ENCODE measurements at places on chromosomes 2 and 18.

GRCh38 chr18:44786688-44787087, 106.0 kb downstream of the SETBP1 start:
- DNase-seq, result no peak

GRCh38 chr2:38194751-38195150, 118.8 kb upstream of the CYP1B1 start:
- no peak for DNase-seq

DNA sequence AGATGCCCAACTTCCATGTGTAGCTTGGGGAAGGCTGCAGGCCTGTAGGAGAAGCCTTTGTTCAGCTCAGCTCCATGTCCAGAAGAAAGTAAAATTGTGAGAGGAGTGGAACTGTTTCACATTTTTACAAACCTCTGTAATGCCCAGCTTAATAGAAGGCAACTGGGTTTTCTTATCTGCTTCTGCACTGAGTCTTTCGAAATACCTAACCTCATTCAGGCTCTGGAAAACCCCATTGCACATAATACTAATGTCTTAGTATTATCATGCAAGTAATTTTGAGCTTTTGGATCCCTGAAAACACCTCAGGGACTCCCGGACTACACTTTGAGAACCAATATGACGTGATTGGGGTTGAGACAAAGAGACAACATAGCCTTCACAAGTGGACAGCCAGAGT, 5.8 kb downstream of the SMIM21 start:
- peak; percentile 23 for DNase-seq

- no peak for DNase-seq
Observed at GRCh38 chr2:20468549-20469500, 22.0 kb downstream of the RHOB start.

GRCh38 chr18:78160961-78161656, 818.5 kb upstream of the SALL3 start:
- no peak for DNase-seq

- DNase-seq, result no peak
Observed at GRCh38 chr2:142031656-142032055, 99.2 kb downstream of the LRP1B start.

GRCh38 chr2:124289615-124290014, 264.5 kb downstream of the CNTNAP5 start:
- DNase-seq, result no peak

DNA sequence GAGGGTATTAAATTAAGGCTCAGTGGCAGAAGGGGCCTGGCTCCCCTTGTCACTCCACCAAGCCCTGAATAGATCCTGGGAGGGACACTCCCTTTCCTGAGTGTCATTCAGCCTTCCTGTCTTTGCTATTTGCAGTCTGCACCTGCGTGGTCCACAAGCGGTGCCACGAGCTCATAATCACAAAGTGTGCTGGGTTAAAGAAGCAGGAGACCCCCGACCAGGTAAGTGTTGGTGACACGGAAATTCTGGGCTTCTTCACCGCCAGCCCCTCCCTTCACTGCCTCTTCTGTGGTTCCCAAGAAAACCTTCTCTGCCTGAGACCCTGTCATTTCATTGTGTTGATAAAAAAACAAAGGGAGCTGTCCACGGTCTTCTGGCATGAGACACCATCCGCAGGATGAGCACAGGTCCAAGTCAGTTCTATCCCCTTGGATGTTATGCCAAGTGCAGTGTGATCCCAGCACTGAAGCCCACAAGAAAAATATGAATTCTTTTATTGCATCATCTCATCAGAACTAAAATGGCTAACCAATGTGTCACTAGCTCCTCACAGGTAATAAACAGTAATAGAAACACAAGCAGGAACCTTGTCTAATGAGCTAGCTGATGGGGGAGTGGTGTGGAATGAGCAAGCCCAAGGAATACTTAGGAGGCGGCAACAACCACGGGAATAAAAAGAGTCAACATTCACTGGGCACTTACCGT, 316.9 kb upstream of the EPAS1 start:
- no peak for DNase-seq

GRCh38 chr2:219508971-219509779, 5.1 kb upstream of the ASIC4 start:
- DNase-seq, result no peak

GRCh38 chr2:47222826-47223554, 67.9 kb upstream of the STPG4 start:
- DNase-seq, result no peak

GRCh38 chr2:233643128-233643527, 6.9 kb downstream of the UGT1A10 start:
- peak; percentile 0 for DNase-seq

GRCh38 chr18:28372186-28372585, 195.3 kb upstream of the CDH2 start:
- DNase-seq, result peak; percentile 21

DNA sequence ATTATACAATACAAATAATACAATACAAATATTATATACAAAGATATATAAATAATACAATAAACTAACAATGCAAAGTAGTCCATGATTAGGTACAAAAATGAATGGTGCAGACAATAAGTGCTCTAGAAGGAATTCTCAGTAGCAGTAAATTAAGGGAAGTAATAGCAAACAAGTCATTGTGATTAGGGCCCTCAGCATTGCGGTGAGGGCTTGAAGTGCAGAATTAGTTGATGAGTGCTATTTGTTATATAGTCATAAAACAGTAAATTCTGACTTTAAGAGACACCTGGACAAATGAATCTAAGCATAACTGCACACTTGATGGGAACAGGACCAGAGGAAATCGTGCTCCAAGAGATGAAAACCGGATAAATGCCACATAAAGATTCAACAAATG, 74.9 kb downstream of the ANKRD44 start:
- no peak for DNase-seq

GRCh38 chr18:1663879-1664705, 759.4 kb downstream of the ADCYAP1 start:
- DNase-seq, result peak; percentile 22

GRCh38 chr2:172751564-172751963, 15.9 kb downstream of the RAPGEF4 start:
- DNase-seq, result no peak

- DNase-seq, result no peak
Observed at GRCh38 chr2:170147576-170147975, 30.4 kb upstream of the MYO3B start.

DNA sequence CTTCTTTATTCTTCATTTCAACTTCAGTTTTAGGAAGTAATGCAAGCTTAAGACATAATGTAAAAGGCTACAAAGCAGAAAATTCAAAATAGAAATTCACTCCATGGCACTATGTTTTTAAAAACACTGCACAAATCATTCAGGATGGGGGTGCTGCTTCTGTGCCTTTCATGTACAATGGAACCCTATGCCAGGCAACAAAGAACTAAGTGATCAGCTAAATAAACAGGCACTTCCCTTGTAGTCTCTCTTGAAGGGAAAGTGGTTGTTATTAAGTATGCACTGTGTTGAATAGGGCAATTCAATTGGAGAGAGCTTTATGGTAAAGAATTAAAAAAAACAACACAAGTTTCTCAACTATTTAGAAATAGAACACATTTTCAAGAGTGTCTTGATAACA, 10.9 kb upstream of the ERBB4 start:
- no peak for DNase-seq

- DNase-seq, result no peak
Observed at GRCh38 chr2:66186537-66186936, 248.4 kb upstream of the MEIS1 start.

- peak; percentile 16 for DNase-seq
Observed at GRCh38 chr2:160014227-160014626, 48.2 kb downstream of the PLA2R1 start.

DNA sequence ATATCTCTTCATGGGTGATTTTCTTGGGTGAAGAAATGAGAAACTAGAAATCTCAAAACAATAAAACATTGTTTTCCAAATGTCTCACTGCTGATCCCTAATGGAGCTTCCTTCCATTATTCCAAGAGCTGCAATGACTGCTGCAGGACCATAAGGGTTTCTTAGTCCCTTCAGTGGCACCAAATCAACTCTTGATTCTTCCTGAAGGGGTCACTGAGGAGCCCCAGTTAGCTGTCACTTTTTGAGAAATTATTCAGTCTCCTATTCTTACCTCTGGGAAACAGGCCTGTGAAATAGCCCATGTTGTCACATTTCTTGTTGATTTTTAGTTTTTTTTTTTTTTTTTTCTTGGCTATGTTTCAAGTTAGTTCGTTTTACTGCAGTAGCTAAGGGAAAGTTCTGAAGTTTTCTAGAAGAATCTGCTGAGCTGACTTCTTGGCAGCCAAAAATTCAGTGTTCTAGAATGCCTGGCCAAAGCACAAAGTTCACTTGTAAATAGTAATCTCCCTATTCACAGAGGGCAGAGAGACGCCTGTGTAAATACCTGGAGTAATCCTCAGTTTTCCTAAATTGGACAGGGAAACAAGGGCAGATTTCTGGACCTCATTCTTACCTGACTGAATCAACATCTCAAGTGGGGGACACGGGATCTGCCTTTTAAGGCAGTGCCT, 480.0 kb downstream of the RIT2 start:
- DNase-seq, result no peak

DNA sequence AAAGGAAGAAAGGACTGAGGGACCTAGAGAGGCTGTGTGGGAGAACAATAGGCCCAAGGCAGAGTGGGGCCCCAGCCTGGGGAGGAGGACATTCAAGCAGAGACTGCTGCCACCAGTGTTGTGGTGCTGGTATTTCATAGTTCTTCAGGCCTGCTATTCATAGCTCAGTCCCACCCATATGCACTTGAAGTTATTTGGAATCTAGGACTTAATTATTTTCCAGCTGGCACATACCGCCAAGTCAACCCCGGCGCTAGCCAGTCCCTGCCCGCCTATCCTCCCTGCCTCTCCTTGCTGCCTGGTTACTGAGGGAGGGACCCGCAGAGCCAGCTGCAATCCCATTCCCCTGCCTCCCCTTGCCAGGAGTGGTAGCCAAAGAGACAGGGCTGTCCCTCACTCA, 141.2 kb downstream of the CABLES1 start:
- peak; percentile 29 for DNase-seq

DNA sequence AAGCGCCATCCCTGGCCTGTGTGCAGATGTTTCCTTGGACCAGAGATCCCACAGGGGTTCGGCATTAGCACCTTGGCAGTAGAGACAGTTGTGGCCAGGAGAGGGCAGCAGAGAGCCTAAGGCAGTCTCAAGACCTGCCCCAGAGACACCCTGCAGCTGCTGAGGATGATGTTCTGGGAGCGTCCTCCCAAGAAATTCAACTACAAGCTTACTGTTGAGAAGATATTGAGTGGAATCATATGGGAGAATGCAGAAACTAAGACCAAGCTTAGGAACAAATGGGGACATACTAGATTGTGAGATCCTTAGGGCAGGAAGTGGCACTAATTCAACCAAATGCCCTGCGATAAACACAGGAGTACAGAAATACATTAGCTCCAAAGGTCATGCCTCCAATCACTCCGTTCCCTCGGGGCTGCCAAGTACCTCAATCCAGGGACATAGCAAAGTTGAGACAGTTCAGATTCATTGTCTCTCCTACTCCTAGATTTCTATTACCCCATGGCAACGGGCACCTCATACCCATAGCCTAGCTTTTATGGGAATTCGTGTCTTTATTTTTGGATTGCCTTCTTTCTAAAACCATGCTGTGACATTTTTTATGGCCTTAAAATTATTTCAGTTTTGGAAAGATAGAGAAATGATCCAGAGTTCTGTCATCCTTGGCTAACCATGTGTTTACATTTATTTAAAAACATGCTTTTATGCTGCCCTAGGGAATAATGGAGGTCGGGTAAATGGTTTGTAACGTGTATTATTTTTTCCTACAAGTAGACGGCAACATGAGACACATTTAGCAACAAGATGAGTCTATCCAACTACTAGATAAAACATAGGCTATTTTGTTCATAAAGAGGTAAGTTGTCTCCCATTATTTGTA, 2.2 kb upstream of the ERMN start:
- DNase-seq, result peak; percentile 73

DNA sequence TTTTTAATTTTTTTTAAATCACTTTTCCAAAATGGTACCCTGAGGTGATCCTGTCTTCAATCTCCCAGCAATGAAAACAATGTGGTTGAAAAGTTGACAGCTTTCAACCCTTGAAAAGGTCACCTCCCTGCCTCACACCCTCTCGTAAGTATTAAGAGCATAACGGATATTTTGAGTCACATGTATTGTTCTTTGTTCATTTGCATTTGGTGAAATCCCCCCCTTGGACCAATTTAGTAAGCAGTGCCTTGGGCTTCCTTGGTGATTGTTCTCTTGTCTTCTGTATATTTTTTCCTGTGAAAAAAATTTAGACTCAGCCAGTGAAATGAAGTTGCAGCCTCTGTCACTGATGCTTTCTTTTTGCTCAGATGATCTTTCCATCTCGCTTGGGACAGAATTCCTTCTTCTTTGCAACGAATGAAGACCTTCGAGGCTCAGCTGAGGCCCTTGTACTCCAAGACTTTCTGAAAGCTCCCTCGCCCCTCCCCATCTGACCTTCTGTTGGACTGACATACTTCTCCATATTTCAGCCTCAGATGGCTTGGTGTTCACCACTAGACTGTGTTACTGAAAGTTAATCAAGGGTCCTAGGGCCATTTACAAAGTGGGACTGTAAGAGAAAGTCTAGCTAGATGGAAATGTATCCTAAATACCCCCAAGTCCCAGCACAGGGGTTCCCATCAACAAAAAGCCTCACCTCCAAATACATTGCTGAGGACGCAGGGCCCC, 158.4 kb downstream of the BCL2 start:
- DNase-seq, result no peak

DNA sequence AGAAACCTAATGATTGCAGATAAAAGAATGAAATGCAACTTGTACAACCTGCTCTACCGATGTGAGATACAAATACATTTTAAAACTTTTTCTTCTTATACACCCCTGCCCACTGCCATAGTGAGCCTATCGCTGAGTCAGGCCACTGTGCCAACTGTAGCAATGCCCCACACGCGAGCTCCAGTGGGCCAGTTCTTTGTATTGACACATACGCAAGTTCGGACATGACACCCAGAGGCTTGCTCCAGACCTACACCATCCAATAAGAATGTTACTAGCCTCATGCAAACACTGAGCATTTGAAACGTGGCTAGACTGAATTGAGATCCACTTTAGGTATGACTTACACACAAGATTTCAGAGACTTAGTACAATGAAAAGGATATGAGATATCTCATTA, 340.1 kb downstream of the ARHGAP15 start:
- DNase-seq, result no peak

DNA sequence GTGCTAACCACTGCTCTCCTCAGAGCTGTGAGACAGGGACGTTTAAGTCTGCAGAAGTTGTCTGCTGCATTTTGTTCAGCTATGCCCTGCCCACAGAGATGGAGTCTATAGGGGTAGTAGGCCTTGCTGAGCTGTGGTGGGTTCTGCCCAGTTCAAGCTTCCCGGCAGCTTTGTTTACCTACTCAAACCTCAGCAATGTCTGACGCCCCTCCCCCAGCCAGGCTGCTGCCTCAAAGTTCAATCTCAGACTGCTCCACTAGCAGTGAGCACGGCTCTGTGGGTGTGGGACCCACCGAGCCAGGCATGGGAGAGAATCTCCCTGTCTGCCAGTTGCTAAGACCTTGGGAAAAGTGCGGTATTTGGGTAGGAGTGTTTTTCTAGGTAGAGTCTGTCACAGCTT, 387.8 kb upstream of the SLC39A10 start:
- DNase-seq, result no peak

Measured in AG10803 (cell line).